ENCODE measurements at places on chromosomes 2 and 18.

GRCh38 chr2:160325418-160325817 lies 125.3 kb upstream of the ITGB6 start:
- DNase-seq, result no peak

DNA sequence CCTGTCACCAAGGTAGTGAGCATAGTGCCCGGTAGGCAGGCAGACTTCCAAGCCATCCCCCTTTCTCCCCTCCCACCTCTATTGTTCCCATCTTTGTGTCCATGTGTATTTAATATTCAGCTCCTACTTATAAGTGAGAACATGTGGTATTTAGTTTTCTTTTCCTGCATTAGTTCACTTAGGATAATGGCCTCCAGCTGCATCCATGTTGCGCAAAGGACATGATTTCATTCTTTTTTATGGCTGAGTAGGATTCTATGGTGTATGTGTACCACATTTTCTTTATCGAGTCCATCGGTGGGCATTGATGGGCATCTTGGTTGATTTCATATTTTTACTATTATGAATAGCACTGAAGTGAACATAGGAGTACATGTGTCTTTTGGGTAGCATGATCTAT lies 35.3 kb downstream of the MMADHC start:
- DNase-seq, result no peak

GRCh38 chr18:45416168-45416567 lies 199.1 kb upstream of the SLC14A2 start:
- DNase-seq, result no peak

GRCh38 chr2:141911485-141912066 lies 219.2 kb downstream of the LRP1B start:
- DNase-seq, result peak; percentile 60
